ENCODE measurements at places on chromosomes 16 and 17.

DNA sequence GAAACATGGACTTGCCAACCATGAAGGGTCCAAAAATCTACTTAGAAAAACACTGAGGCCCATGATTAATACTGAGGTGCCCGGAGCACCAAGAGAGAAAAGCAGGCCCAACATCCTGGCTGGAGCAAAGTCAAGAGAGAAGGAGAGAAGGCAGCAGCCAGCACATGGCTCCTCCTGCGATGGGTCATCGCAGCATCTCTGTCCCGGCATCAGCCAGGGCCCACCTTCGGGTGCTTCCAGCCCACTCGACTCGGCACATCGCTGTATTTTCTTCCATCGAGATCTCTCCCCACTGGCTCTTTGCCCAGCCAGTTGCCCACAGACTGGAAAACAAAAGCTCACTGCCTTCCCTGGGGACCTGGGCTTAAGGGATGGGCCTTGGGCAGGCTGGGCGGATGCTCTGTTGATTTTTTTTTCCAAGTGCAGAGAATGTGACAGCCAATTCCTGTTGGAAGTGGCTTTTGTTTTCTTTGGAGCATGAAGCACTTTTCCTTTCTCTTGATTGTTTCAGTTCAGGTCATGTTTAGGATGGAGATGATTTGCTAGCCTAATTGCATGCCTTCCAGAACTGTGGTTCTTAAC is 58.1 kb downstream of the CYB5B start:
- DNase-seq = peak; percentile 69

DNA sequence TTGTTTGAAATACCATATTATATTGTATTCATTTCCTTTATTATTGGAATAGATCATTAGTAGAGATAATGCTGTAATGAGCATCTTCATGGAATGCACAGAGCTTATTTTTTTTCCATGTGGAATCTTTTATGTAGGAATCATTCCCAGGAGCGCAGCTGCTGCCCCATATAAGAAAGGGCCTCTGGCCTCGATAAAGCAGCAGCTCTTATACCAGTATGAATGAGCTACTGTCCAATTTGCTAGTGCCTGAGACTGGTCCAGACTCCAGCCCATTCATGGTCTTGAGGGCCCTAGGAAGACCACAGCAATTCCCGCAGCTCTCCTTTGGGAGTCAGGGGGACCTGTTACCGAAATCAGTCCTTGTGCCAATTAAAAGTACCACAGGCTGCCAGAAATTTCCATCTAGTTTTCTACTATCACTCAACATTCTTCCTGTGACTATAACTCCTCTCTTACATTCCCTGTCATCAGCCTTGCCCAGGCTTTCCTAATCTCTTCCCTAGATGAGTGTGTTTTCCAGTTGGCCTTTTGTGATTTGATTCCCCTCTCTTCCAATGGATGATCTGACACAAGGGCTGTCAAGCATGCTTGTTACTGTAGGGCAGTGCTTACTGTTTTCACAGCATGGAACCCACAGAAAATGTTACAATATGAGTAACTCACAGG is 1.9 kb downstream of the ZNF843 start:
- no peak for DNase-seq

GRCh38 chr17:27245230-27245696 is 48.7 kb upstream of the WSB1 start:
- no peak for DNase-seq

GRCh38 chr16:90016339-90016950 is 2.8 kb downstream of the DBNDD1 start:
- DNase-seq = no peak

- DNase-seq = no peak
These were observed 68.3 kb upstream of the GCSH start for GRCh38 chr16:81164481-81164880.

- no peak for DNase-seq
These were observed 187.6 kb downstream of the RPTOR start for GRCh38 chr17:80732268-80732667.

GRCh38 chr17:28744104-28744971 is 527 bp downstream of the TRAF4 start:
- no peak for DNase-seq

- no peak for DNase-seq
These were observed 62.5 kb downstream of the SREBF1 start for GRCh38 chr17:17774009-17774881.

- no peak for DNase-seq
These were observed 3.9 kb downstream of the ACTG1 start for GRCh38 chr17:81508639-81509206.

GRCh38 chr16:74817851-74818250 is 43.2 kb upstream of the FA2H start:
- DNase-seq = no peak

GRCh38 chr17:58680038-58680369 is 11.8 kb downstream of the TEX14 start:
- no peak for DNase-seq

GRCh38 chr17:28684963-28685362 is 23.0 kb downstream of the SUPT6H start:
- no peak for DNase-seq

DNA sequence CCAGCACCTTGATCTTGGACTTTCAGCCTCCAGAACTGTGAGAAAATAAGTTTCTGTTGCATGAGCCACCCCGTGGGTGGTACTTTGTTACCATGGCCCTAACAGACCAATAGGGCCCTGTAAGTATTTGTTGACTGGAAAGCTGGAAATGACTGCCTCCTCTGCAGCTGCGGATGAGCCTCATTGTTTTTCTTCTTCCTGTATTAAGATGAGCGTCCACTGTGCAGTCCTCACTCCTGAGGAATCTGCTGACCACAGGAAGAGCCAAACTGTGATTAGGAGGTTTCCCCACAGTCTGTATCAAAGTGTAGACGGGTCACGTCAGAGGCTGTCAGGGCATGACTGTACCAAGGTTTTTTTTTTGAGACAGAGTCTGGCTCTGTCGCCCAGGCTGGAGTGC is 12.2 kb upstream of the AKTIP start:
- no peak for DNase-seq

DNA sequence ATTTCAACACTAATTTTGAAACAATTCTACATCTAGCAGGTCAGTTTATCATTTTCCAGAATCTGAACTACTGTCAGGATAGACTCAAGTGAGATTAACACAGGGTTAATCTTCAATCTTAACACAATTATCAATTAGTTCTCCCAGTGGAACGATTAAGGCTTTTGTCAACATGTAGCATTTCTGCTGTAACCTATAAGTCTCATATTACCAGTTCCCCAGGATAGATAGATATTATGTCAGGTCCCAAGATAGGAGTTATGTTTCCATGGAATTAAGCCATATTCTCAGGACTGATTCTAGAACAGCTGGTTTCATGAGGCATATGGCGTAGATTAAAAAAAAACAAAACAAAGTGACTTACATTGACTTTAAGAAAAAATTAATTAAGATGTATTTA is 4.4 kb upstream of the FBF1 start:
- DNase-seq = no peak

- peak; percentile 82 for DNase-seq
These were observed 20.1 kb upstream of the KRT19 start for GRCh38 chr17:41547921-41548843.

DNA sequence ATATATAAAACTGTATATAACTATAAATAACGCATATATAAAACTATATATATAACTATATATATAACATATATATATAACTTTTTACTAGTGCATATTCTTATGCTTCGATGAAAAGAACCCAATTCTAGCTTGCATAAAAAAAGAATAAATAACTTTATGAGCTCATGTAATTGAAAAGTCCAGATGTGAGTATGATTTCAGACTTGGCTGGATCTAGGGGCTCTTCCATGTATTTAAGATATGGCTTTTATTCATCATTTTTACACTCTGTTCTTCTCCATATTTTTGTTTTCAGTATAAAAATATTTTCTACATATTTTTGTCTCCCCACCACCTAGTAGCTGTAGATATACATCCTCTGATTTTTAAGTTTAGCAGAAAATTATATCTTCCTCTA is 417.5 kb downstream of the CDH11 start:
- DNase-seq = no peak

DNA sequence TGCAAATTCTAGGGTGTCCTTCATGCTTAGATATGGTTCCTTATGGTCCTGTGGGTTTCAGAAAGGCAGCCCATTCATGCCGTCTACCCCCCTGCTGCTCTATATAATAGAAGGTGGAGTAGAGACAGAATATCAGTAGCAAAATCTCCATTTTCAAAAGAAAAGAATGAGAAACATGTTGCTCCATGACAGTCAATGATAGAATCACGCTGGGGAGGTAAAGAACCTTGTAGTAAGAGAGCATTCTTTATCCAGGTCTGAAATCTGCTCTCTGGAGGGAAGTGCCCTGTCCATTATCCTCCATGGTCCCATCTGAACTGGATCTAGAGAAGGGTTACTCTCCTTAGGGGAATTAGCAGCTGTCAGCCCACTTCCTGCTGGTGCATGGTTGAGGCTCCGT is 272.8 kb downstream of the WWOX start:
- DNase-seq = no peak

- no peak for DNase-seq
These were observed 7.8 kb downstream of the ZFHX3 start for GRCh38 chr16:73040136-73040535.

- DNase-seq = no peak
These were observed 1.6 kb downstream of the SNAI3 start for GRCh38 chr16:88684569-88685155.

DNA sequence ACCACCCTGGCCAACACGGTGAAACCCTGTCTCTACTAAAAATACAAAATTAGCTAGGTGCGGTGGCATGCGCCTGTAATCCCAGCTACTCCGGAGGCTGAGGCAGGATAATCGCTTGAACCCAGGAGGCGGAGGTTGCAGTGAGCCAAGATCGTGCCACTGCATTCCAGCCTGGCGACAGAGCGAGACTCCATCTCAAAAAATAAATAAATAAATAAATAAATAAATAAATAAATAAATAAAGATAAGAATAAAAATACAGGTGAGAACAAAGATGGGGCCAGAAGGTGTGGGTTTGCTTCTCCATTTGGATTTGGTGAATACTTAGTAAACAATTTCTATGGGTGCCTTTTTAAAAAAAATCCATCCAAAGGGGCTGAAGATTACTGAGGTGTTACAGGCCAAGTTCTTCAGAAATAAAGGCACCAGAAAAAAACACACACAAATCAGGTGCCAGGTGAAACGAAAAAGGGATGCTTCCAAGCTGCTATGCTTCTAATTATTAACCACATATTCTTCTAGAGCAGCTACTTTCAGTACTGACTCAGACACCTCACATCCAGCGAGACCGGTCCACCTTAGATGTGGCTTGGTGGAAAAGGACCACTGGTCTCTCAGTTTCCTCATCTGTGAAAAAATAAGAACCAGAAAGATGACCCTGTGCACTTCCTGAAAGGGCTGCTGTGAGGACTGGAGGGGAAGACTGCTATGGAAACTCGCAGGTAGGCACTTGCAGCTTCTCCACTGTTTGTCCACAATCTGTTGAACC is 9.2 kb downstream of the GLYR1 start:
- no peak for DNase-seq

DNA sequence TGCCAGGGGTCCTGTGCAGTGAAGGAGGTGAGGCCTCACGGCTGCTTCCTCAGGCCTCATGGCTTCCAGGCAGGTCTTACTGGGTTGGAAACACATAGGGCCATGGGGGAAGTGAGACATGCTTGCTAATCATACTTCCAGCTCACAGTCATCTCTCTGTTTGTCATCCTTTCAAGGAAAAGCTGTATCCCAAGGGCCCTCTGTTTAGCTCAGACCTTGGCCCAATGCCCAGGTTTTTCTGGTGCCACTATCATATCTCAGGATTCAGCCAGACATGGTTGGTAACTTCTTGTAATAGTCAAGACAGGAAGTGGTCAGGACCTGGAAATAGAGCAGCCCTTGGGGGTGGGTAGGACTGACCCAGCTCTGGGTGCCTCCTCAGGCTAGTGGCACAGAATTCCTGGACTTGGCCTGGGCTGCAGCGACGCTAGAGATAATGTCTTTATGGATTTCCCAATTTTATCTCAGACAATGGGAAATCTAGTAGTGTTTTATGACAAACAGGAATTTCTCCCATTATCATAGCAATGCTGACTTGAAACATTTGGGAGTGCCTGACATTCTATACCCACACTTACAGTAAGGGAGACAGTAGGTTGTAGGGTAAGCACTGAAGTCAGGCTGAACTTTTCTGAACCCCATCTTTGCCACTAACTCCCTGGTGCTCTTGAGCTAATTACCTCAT is 13.5 kb upstream of the ITGB3 start:
- DNase-seq = peak; percentile 65

DNA sequence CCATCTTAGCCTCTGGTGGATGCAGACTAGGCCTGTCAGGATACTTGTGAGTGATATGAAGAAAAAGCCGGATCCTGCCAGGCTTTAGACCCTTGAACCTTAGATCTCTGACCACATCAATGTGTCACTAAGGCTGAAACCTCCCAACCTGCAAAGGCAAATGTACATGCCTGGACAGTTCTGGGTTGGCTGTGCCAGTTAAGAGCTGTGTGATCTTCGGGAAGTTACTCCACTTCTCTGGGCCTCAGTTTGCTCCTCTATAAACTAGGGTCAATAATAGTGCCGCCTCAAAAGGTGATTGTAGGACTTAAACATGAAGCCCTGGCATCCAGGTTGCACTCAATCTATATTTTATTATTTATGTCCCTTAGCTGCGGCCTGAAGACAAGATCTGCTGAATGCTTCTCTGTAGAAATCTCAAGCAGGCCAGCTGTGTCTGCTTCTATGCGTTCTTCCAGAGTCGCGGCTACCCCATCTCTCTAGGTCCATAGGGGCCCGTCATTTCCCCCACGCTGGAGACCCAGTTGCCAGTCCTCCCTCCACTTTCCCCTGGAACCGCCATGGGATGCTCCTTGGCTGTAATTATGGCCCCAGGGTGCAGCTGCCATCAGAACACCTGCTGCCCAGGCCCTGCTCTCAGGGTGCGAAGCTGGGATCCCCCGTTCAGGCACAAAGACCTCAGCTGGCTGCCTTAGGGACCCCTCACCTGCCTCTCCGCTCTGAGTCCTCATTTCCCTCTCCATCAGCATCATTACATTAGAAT is 50.2 kb downstream of the AKAP1 start:
- DNase-seq = no peak

DNA sequence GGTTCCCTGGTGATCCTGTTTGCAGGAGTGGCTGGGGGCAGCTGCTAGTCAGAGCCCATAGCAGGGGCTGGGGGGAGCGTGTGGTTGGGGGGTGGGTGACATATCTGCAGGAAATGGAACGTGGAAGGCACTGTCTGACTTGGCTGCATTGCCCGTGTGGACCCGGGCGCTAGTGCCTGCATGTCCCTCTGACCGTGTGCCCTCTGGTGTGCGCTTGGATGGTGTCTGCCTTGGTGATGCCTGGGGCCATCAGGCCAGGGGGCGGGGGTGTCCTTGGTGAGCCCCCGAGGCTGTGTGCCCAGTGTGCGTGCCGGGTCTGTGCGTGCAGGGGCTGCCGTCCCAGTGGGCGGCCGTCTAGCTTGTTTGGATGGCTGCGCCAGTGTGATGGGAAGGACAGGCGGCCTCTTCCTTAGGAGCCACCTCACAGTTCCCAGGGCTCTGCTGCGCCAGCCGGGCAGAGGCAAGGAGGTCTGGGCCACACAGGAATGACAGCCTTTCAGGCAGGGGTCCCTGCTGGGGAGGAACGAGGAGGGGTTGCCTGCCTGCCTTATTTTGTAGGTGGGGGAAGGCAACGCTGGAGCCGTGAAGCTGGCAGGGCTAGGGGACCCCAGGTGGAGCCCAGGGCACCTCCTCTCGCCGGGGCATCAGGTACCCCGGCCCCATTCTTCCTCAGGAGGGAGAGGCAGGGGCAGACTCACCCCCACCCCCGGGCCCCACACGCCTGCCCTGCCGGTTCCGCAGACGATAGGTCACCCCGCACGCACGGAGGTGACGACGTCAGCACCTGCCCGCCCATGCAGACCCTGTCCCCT is 693 bp downstream of the NDRG4 start:
- DNase-seq = no peak

- no peak for DNase-seq
These were observed 60.7 kb downstream of the WSB1 start for GRCh38 chr17:27354491-27355081.

- no peak for DNase-seq
These were observed 1.7 kb upstream of the CBX4 start for GRCh38 chr17:79840989-79841286.

Measured in brain pericyte (primary cell).